ENCODE measurements at places on chromosomes 1 and 21.
A peak's percentile ranks its signal among the peaks of the same experiment; 100 is the strongest.

GRCh38 chr1:246907472-246907871 is 24.3 kb downstream of the AHCTF1 start:
- DNase-seq = no peak

- no peak for DNase-seq
Observed at GRCh38 chr1:22776035-22776613, 65.5 kb downstream of the EPHB2 start.

- DNase-seq = no peak
Observed at GRCh38 chr1:25107643-25108010, 124.7 kb downstream of the SYF2 start.

DNA sequence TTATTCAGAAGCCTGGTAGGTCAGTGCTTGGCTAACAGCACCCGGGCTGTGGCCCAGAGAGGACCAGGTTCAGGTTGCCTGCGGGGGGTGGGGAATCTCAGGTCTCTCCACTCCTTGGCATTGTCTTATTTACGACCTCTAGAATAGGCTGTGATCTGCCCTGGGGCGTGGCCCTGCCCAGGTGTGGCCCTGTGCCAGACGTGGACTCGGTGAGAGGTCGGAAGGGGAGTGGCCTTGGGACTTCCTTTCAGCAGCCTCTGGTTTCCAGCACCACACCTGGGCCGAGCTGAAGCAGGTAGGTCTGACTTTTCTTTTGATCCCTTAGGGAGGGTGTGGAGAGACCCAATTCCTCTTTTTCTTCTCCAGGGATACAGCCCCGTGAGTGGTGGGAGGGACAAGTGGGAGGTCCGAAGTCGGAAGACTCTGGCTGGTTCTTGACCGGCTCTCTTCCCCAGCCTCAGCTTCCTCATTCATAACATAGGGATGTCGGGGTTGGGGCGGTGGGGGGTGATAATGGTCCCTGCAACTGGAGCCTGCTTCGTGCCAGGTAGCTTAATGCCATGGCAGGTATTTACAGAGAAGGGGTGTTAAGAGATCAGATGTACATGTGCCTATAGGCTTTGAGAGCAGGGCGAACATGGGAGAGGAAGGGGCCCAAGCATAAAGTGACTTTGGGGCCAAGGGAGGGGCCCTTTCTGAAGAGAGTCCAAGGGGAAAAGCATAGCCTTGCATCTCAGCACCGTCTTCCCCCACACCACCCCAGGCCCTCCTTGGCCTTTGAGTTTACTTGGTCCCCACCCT is 16.5 kb downstream of the ACOT11 start:
- DNase-seq = peak; percentile 54

- no peak for DNase-seq
Observed at GRCh38 chr1:161162806-161163205, 3.4 kb upstream of the PPOX start.

DNA sequence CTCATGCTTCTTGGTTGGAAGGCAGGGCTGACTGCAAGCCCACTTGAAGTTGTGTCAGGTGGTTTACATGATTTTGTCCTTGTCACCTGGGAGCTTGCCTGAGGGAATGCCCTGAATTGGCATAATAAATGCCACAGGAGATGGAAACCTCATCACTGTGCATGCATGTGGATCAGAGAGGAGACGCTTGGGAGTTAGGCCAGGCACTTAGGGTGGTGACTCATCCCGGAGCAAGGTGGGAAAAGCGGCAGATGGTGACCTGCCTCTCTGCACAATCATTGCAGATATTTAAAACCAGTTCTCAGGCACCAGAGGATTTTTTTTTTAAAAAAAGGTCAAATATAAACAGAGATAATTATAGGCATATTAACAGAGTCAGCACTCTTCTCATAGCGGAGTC is 202.2 kb upstream of the KIAA0040 start:
- DNase-seq = no peak

- peak; percentile 73 for DNase-seq
Observed at GRCh38 chr1:116498789-116499628, 71.8 kb downstream of the CD58 start.

- DNase-seq = no peak
Observed at GRCh38 chr1:155209312-155209721, 822 bp downstream of the MTX1 start.

- DNase-seq = no peak
Observed at GRCh38 chr1:31755197-31755611, 8.9 kb downstream of the ADGRB2 start.

DNA sequence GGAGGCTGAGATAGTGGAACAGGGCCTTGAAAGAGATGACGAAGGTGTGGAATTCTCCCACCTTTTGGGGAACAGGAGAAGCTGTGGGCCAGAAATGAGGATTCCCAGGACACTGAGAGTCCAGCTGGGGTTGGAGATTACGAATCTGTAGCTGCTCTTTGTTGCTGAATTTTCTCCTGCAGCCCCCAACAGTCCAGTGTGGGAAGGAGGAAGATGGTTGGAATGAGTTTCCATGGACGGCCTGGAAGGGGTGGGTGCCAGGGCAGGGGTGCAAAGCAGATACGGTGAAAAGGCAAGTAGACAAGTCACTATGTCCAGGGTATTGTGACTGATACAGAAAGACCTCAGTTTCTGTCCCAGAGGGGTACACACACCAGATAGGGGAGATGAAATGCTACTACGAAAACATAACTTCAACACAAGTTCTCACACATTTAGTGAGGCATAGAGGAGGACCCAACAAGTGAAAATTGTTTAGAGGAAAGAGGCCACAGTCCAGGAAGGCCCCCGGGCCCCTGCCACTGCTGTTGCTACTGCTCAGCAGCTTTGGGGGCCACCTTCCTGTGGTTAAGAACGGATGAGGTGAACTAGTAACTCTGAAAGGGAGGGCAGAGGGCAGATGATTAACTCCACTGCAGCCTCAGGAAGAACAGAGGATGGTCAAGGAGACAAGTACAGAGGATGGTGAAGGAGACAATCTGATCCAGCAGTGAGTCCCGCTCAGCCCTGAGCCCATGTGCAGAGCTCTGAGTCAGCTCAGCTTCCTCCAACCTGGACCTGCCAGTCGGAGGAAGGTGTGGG is 7.3 kb downstream of the CD244 start:
- no peak for DNase-seq

- DNase-seq = no peak
Observed at GRCh38 chr1:41830726-41831125, 88.0 kb downstream of the HIVEP3 start.

GRCh38 chr1:47445823-47446550 is 8.1 kb downstream of the FOXD2 start:
- no peak for DNase-seq

- no peak for DNase-seq
Observed at GRCh38 chr1:29829448-29830344, 593.4 kb downstream of the PTPRU start.

DNA sequence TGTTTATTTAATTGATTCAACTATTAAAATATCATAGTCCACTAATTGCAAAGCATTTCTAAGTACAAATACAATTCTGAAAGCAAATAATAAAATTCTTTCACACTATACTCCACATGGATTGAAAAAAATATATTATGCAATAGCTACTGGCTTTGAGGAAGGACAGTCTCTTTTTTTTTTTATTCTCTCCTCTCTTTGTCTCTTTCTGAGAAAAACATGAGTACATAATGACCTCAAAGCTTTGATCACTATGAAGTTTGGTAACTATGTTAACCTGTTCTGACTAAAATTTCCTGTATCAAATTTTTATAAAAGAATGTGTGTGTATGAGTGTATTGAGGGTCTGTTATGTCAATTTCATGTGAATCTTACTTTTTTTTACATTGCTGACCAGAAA is 96.2 kb downstream of the RGS2 start:
- no peak for DNase-seq

GRCh38 chr1:206905295-206906164 is 8.3 kb downstream of the IL24 start:
- DNase-seq = no peak

GRCh38 chr1:241672301-241672700 is 20.2 kb downstream of the WDR64 start:
- DNase-seq = no peak

DNA sequence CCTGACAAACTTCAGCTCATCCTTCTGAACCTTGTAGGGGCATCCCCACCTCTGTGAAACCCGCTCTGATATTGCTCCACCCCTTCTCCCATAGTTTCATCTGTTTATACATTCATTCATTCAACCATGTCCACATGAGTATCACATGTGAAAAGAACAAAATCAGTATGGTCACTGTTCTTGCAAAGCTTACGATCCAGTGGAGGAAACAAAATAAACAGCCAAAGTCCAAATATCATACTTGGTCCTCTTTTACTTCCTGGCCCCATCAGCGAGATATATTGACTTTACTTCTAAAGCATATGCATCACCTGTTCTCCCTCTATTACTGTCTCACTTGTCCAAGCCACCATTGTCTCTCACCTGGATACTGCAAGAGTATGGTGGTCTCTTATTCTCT is 35.6 kb downstream of the C8A start:
- no peak for DNase-seq

- DNase-seq = no peak
Observed at GRCh38 chr1:161198897-161199431, at the start of gene ADAMTS4. Gene ADAMTS4, minus strand, starts transcription at chr1:161199054. Its CDS starts 427 bp downstream, at chr1:161198627.

DNA sequence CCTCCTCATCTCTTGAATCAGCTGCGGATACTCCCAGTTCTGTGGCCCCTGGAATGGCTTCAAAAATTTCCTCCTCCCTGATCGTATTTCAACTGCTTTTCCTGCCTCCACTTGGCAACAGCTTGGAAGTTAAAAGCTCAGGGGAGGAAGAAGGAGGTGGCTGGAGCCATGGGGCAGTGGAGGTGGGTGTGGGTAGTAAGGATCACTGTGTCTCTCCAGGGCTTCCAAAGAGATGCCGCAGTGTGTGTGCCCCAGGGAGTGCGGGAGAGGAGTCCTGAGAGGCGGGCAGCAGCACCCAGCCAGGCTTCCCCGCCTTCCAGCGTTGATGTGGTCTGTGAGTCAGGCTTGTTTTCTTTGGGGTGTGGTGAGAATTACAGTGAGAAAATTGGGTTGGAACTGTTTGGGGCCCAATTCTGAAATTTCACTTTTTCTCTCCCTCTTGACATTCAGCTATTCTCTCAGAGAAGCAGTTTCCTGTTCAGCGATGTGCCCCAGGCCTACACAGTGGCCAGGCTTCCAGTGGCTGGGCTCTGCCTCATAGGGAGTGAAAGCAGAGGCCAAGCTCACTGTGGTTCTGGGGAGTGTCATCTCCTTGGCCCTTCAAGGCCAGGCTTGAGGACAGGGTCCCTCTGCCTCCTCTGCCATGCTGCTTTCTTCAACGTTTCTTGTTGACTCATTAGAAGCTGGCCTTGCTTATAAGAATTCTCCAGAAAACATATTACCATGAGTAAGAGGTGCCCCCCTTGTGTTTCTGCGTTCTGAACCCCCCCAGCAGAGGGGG is 69.0 kb downstream of the PGM1 start:
- no peak for DNase-seq

DNA sequence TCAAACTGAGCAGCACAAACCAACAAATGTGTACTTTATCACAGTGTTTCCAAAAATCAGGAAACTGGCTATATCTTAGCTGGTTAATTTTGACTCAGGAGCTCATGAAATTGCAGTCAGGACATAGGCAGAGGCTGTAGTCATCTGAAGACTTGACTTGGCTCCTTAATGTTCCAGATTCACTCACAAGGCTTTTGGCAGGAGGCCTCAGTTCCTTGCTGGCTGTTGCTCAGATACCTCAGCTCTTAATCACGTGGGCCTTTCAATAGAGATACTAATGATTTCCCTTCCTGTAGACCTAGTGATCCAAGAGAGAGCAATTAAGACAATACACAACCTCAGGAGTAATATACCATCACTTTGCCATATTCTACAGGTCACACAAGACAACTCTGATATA is 537.7 kb downstream of the BRINP3 start:
- no peak for DNase-seq

DNA sequence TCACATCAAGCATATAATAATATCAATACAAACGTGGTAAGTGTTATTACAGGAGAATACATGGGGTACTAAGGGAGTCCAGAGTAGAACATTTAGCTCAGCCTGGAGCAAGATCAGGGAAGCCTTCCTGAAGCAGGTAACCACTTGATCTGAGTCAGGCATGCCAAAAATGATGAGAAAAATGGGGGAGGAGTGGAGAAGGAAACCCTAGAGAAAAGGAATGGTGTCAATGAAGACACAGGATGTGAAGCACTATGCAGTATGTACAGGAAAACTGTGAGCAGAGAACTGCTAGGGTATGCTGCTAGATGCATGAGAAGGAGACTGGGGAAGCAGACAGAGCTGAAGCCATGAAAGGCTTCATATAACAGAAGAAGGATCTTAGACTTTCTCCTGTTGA is 84.7 kb downstream of the NOTCH2 start:
- DNase-seq = no peak

DNA sequence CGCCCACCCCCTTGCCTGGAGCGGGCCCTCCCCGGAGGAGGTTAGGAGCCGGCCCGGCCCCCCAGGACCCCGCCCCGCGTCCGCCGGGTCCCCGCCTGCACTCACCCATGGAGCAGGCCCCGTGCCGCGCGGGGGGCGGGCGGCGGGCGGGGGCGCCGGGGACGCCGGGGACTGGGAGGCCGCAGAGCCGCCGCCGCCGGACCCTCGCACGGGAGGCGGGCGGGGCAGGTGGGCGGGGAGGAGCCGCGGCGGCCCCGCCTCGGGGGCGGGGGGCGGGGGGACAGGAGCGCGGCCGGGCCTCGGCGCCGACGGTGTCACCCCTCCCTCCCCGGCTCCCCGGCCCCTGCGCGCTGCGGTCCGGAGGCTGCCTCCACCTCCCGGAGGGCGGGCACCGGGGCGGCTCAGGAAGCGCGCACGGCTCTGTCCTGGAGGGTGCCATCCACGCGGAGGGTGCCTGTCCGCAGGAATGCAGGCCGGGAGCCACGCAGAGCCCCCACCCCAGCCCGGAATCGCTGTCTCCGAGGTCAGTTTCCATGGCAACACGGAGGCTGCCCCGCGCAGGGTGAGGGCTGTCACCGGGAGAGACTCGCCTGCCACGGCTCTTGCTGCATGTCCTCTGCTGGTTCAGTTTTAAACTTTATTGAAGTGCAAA is 5.9 kb upstream of the PLEKHG5 start:
- DNase-seq = peak; percentile 61

GRCh38 chr1:43144237-43144636 is 27.9 kb downstream of the EBNA1BP2 start:
- DNase-seq = no peak

DNA sequence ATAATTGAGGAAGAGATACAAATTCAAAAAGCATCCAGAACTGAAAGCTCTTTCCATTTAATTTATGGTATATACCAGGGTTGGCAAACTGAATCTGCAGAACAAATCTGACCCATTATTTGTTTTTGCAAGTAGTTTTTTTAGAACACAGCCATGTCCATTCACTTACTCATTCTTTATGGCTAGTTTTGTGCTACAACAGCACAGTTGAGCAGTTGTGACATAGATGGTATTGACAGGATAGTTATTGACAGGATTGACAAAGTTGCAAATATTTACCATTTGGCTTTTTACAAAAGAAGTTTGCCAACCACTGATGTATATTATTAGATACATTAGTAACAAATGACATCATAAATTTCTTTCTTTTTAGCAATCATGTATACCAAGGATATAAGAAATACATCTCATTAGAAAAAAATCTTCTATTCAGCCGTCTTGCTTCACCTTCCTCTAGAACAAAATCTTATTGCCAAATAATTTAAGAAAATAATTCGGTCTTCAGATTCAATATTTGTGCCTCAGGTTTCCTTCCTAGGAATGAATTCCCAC is 9.4 kb downstream of the ADAMTS1 start:
- no peak for DNase-seq

- no peak for DNase-seq
Observed at GRCh38 chr1:82695443-82695842, 894.7 kb downstream of the ADGRL2 start.

GRCh38 chr1:73943270-73943669 is 254.7 kb downstream of the LRRIQ3 start:
- no peak for DNase-seq

Data from Caco-2 (cell line).